Peyer's patch (tissue), 4 donors: ENCODE measurements at places on chromosomes 3 and 15. TPM values are rescaled to one million over a fixed set of nuclear protein-coding genes. Genes with fewer than 3 reads are reported as not detected.

MYL3 gene
- not detected for total RNA-seq

CCDC54 gene
- total RNA-seq: not detected

EPM2AIP1 gene
- total RNA-seq: 7.5 TPM

LMCD1 gene
- total RNA-seq: 8.6 TPM

PSMD2 gene
- 140 TPM for total RNA-seq

ABTB1 gene
- 40.3 TPM for total RNA-seq

SLC22A14 gene
- not detected for total RNA-seq

ROPN1 gene
- total RNA-seq: not detected

CCDC39 gene
- total RNA-seq: not detected

C3orf22 gene
- total RNA-seq: not detected

TRIM59 gene
- total RNA-seq: 6.7 TPM
